ENCODE measurements at places on chromosomes 3 and 15.

GRCh38 chr3:30523366-30523765 lies 83.0 kb upstream of the TGFBR2 start:
- no peak for DNase-seq

DNA sequence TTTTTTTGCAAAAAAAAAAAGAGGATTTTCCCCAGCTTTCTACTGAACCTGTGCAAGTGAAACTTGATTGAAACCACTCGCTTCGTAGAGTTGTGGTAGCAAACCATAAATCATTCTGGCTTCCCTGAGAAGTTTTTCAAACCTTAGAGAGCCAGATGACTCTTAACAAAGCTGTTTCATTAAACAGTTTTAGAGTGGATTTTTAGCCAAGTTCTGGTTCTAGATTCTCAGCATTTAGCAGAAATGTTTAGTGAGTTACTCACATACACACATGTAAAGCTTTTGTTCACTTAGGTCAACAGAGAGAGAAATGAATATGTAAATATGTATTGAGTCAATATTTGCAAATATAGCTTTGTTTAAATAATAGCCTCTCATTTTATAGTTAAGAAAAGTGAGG lies 18.1 kb upstream of the CCR9 start:
- DNase-seq, result no peak

GRCh38 chr3:45579251-45579650 lies 15.3 kb upstream of the LIMD1 start:
- no peak for DNase-seq

GRCh38 chr15:66251790-66252684 lies 1.5 kb downstream of the MEGF11 start:
- DNase-seq, result peak; percentile 8

- DNase-seq, result peak; percentile 26
Measured at GRCh38 chr3:55089211-55089610, 161.4 kb upstream of the LRTM1 start.

GRCh38 chr15:38975282-38975990 lies 410.8 kb upstream of the RASGRP1 start:
- DNase-seq, result no peak

GRCh38 chr15:62546628-62547027 lies 381.5 kb upstream of the C2CD4B start:
- DNase-seq, result no peak

- DNase-seq, result no peak
Measured at GRCh38 chr3:87351937-87352336, 75.6 kb upstream of the POU1F1 start.

- no peak for DNase-seq
Measured at GRCh38 chr3:128495435-128495970, 2.5 kb upstream of the GATA2 start.

- no peak for DNase-seq
Measured at GRCh38 chr3:124843506-124844177, 43.5 kb downstream of the ITGB5 start.

DNA sequence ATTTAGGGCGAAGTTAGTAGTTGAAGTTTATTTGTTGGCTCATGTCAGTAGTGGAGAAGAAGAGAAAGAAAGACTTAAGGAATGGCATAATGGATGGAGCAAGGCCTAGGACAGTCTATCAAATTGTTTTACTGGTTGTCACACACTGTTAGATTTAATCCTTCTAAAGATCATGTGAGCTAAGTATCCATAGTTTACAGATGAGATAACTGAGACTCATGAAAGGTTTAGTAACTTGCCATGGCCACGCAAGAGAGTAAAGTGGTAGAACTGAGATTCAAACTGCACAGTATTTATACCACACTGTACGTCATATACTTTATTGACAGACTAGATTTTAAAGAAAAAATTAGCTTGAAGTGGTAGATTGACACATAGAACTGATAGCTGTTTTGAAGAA lies 11.4 kb downstream of the SPRED1 start:
- no peak for DNase-seq

- DNase-seq, result no peak
Measured at GRCh38 chr3:33936921-33937525, 138.6 kb downstream of the PDCD6IP start.

GRCh38 chr15:28873585-28874190 lies 12.1 kb upstream of the APBA2 start:
- DNase-seq, result no peak

GRCh38 chr3:134106580-134106979 lies 76.9 kb upstream of the SLCO2A1 start:
- no peak for DNase-seq

DNA sequence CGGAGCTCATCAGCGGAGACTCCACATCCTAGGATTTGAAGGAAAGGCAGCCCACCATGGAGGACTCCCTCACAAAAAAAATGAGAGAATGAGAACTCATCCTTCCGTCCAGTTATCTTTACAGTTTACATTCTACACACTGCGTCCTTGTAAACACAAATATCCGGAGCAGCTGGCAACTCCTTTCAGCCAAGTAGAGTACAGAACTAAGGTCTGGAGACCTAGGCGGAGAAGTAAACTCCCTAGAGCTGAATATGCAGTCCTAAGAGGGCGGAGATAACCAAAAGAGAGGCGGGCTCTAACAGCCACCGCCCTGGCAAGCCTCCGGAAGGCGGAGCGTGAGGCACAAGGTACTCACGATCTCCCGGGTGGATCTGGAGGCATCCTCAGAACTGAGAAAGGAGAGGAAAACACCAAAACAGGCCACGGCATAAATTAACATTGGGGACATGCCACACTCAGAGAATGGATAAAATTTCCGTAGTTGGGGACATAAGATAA lies 924 bp upstream of the SIN3A start:
- DNase-seq, result peak; percentile 60

DNA sequence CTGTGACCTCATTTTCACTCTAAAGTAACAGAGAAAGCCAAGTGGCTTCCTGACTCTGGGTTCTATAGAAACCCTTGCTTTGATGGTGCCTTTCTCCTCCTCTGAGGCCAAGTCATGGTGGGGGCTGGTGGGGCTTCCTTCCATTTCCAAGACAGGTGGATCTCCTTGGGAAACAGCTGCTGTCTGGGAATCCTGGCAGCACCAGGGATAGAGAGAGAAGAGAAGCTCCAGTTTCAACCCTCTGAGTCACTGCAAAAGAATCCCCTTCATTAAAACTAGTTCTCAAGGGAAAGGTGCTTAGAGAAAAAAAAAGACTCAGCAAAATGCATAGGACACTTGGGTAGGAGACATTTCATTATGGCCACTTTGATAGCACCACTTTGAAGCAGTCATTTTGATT lies 614.4 kb downstream of the FHIT start:
- peak; percentile 11 for DNase-seq

GRCh38 chr3:83453056-83453455 lies 1505.7 kb upstream of the CADM2 start:
- no peak for DNase-seq

DNA sequence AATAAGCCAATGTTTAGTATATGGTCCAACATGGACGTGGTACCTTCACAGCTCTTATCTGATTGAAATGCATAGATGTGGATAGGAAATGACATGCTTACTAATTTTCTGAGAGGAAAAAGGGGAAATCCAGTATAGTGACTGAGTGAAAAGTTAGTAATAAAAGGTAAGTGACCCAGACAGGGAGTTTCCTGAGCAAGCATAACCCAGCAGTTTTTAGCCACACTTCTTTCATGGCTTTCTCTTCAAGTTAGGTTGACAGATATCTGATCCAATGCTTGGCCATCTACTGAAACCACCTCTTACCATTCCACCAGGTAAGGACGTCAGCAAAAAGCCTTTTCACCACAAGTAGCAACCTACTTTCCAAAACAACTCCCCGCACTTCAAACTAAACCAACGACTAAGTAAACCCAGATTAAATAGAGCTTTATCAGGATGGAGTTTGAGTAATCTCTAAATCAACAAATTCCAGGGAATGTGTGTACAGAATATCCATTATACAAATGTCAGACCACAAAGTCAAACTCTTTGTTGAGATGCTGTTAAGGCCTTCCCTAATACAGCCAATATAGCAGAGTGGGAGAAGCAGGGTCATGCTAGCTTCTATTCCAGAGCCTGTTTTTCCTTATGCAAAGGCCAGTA lies 329.7 kb downstream of the RORA start:
- no peak for DNase-seq

- no peak for DNase-seq
Measured at GRCh38 chr3:127015282-127016042, 32.5 kb downstream of the PLXNA1 start.

DNA sequence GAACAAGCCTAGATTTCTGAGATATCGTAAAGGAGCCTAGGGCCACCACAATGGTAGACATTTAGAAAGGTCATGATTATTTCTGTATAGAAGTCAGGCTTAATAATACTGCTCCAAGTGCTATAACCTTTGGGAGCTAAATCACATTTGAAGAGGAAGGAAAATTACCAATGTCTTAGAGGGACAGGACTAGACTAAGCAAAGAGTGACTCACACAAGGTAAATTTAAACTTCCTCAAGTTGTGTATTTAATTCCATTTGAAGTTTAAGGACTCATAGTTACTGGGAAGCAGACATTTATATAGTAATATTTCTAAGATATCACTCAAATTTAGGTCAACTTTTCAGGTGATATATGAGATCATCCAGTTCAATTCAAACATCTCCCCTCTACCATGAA lies 227.6 kb upstream of the MME start:
- DNase-seq, result no peak

DNA sequence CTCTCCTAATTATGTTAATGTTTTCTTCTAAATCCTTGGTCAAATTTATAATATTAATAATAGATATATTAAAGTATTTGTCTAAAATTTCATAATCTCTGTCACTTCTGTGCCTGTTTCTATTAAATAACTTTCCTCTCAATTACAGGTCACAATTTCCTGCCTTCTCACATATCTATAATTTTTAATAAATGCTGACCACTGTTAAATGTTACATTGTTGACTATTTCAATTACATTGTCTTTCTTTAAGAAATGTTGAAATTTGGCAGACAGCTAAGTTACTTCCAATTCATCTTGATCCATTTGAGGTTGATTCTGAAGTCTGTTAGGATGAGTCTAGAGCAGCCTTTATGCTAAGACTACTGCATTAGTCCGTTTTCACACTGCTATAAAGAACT lies 41.7 kb downstream of the MYL3 start:
- no peak for DNase-seq

- no peak for DNase-seq
Measured at GRCh38 chr15:83764201-83764838, 110.4 kb downstream of the ADAMTSL3 start.

DNA sequence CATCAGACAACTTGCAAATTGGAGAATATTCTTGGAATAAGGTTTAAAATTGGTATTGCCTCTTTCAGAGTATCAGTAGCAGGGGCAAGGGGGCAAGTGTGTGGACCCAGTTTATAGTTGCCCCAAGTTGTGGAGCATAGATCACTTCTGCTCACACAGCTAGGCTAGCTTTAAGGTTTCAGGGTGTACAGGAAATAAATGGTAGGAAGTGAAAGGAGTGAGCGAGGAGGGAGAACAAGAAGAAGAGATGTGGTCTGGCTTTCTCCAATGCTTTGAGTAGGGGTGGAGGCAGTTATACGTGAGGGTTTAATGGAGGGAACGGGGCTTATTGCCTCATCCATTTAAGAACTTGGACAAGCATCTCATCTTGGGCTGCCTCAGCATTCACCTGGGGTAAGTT lies 290.0 kb upstream of the CFAP20DC start:
- DNase-seq, result no peak

GRCh38 chr3:123576122-123576521 lies 8.7 kb downstream of the HACD2 start:
- DNase-seq, result no peak

DNA sequence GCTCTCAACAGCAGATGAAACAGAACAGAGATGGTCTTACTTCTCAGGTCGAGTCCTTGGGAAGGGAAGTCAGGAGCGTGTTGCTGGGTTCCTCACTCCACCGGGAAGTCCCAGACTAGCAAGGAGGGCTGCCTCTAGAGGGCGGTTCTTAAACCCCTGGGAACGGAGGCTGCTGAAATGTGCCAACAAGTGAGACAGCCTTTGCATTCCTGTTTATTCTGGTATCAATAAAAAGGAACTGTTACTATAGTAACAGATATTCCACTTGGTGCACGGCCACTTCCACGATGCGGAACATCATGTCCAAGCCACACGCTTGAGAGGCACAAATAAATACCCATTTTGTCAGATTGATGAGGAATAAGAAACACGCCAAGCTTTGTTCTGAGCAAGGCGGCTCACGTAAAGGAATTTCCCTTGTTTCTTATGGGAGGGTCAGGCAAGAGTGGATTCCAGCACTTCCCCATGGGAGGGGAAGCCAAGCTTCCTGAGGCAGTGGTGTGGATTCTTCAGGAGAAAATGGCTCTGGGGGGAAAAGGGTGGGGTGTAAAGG lies at the start of gene FAM107A:
FAM107A (minus strand) TSS at position 123 of the 553 bp plus-strand sequence. CDS start 7,531 bp downstream, outside the sequence.
- DNase-seq, result peak; percentile 74

GRCh38 chr3:114933407-114933806 lies 213.7 kb downstream of the ZBTB20 start:
- DNase-seq, result no peak

DNA sequence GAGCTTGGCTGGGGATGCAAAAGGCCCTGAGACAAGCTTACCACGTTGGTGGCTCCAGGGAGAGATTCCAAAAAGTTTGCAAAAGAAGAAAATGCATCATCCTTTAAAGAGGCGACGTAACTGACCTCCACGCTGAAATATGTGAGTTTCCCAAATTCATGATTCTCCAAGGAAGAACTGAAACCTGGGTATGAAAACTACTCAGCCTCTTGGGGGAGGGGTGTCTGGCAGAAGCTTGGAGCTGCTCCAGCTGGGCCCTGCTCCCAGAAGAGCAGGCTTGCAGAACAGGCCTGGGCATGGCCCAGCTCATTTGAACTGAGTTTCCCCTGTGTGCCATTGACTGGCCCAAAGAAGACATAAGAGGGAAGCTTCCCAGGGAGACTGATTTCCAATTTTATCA lies 20.5 kb downstream of the CPN2 start:
- DNase-seq, result no peak

- no peak for DNase-seq
Measured at GRCh38 chr3:64575211-64575844, 112.5 kb downstream of the ADAMTS9 start.

DNA sequence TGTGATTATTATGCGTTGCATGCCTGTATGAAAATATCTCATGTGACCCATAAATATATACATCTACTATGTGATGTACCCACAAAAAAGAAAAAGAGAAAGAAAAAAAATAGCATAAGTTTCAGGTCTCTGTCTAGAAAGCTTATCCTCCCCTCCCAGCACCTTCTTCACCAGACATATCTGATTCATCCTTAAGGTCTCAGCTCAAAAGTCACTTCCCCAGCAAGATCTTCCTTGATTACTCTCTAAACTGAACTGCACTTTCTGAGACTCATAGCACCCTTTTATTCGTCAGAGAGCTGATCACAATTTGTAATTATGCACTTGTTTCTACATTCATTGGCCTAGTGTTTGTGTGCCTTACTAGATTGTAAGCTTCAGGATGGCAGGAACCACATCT lies 11.1 kb upstream of the PTPN9 start:
- no peak for DNase-seq

Data from astrocyte of the cerebellum (primary cell).